ENCODE measurements at places on chromosomes 3 and 15.

DNA sequence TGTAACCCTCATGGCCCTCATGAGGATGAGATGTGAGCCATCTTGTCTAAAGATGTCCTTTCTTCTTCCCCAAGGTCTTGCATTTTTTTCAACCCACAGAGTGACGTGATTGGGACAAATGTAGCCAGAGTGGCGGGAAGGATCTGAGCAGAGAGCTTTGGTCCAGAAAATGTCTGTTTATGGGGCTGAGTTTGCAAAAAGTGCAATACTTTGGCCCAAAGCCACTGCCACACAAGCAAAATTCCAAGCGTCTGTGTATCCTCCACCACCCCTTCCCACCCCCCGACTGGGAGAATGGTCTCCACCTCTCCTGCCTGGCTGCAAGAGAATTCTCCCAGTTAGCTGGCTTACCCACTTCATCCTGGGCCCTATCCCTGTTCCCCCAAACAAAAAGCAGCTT, 246.9 kb upstream of the LRIG1 start:
- no peak for DNase-seq

DNA sequence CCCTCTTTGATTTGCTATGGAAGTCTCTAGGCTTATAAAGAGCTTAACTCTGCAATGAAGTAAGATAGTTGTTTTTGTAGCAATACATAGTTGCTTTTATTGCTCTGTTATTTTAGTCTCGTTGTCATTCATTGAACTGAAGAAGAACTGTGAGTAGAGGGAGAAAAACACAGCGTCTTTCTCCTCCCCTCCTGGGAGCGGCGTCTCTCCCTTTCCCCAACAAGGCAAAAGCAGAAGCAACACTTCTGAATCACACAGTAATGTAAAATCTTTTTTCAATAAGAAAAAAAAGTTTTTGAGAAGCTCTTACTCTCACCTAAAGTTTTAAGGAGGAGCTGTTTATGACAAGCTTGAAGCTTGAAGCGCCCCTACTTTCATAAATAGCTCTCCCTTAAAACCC, 119.3 kb upstream of the SLC7A14 start:
- DNase-seq, result no peak

DNA sequence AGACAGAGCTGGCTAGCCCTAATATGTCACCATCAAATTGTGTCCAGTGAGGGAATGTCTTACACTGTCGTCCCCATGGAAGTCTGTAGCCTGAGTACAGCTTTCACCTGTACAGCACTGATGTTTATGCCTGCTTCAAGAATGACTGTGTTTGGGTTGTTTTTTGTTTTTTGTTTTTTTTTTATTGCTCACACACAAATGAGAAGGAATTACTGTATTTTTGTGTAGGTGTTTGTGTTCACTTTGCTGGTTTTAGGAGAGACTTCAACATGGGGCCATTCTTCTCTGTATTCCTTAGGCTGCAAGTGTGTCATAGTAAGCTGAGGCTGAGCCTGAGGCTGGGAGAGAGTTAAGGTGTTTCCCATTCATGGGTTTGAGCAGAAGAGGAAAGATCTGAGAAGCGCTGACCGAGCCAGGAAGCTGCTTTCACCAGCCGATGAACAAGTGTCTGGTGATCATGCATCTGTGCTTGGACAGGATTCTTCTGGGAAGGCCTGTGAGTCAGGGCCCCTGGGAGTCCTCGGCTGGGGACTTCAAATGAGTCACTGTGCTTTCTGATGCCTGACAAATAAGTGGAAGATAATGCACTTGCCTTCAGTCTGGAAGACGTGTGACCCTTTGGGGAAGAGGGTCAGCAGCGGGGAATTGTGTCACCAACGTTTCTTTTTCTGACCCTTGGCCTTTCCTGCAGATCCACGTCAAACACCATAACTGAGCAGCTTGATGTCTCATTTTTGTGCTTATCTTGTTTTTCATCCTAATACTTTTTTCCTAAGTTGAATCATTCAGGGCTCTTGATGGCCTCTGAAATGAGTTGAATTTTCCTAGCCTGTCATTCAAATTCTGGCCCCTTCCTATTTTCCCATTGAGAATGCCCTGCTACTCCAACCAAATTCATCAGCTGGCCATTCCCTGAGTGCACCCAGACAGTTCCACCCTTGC, 36.7 kb upstream of the ZBTB38 start:
- peak; percentile 91 for DNase-seq

DNA sequence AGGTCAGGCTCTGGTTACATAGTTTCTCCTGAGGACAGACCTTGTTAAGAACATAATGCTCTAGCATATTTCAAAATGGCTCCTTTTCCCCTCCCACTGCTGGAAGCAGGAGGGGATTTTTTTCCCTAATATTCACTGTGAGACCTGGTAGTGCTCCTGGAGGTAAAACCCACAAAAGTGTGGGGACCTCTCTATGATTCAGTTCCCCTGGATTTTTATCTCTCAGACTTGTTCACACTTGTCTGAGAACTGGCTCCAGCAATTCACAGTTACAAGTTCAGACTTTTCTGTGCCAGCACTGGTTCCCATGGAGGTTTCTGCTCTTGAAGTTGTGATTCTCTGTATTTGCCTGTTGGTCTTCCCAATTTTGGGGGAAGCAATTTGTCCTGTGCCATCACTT, 36.3 kb upstream of the PCOLCE2 start:
- no peak for DNase-seq

GRCh38 chr3:60754617-60755016, 496.6 kb downstream of the FHIT start:
- no peak for DNase-seq

DNA sequence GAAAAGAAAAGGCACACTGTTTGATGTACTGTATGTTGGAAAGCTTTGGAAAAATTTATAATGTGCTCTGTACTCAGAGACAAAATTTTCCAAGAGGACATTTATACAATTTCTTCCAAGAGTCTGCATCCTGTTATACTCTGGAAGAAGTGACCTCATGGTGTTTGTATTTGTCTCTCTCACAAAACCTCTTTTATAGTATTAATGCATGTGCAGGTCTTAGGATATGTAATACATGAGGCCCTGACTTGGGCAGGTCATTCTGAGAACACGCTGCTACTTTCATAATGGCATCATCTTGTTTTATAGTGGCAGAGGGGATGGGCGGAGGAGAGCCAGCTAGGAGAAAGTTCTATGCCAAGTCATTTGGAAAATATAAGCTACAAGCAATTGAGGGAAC, 72.0 kb upstream of the P3H2 start:
- no peak for DNase-seq

DNA sequence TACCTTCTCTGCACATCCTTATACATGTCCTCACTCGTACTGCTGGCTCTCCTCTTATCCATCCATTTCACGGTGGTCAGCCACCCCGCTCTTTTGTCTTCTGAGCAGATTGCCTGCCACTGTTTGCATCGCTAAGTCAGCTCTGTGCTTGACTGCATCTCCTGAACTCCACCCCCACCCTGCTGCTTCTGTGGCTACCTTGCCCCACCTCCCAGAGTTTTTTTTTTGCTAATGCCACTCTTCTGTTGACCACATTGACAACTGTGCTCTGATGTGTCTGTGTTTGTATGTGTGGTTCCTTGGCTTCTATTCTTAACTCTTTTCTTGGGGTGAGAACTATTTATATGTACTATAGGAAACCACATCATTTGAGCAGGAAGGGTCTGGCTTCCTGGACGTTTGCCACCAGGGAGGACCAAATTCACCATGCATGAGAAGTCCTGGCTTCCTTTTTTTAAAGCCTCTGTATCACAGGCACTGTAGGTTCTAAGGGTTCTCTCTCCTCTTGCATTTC, 12.8 kb upstream of the MTMR10 start:
- DNase-seq, result no peak

DNA sequence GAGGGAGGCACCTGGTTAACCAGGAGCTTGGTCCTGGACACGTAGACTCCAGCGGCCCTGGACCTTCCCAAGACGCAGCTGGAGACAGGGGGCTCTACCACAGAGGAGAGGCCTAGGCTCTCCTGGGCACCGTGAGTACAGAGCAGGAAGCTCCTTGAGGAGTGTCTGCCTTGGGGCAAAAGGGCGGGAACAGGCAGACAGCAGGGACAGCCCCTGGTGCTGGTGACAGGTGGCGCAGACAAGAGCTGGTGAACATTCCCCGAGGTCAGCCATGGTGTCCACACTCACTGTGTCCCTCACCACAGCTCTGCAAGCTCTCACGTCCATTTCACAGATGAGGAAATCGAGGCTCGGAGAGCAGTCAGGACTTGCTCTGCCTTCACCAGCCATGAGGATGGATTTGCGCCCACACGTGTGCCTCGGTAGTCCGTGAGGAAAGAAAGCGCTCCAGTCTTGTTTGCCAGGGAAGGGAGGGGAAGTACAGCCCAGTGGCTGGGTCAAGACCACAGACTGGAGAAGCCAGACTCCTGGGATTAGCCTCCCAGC, 2.6 kb upstream of the PLXNA1 start:
- no peak for DNase-seq

DNA sequence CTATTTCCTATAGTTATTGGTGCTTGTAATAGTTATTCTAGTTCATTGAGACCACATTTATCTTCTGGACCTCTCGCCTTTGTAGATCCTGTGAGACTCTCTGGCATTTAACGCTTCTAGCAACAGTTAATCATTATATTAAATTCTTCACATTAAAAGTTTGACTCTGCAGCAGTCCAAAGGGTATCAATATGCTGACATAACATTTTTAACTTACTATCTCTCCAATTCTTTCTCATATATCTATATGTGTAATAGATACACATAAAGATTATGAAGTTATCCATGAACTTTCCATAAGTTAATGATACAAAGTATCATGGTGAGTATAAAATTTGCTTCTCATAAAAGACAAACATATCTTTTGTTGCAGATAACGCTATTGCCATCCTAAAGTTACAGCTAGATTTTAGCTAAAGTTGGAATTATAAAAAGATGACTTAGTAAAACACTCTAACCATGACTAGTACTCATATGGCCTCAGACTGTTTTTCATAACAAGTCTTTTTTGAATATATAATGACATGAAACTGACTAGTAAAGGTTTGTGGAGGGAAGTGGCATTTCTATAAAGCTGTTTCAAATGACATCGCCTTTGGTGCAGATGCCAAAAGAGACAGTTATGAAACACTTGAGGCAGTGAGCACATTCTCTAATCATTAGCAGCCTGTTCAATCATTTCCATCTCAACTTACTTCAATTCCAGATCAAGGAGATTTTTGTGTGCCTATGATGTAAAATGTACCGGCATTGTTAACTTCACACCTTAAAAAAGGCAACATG, 379.3 kb upstream of the CBLB start:
- no peak for DNase-seq

GRCh38 chr3:172065527-172065926, 26.1 kb downstream of the FNDC3B start:
- peak; percentile 16 for DNase-seq

GRCh38 chr15:92140796-92141195, 252.9 kb upstream of the ST8SIA2 start:
- DNase-seq, result no peak

GRCh38 chr15:38424101-38424552, 29.8 kb upstream of the FAM98B start:
- no peak for DNase-seq

DNA sequence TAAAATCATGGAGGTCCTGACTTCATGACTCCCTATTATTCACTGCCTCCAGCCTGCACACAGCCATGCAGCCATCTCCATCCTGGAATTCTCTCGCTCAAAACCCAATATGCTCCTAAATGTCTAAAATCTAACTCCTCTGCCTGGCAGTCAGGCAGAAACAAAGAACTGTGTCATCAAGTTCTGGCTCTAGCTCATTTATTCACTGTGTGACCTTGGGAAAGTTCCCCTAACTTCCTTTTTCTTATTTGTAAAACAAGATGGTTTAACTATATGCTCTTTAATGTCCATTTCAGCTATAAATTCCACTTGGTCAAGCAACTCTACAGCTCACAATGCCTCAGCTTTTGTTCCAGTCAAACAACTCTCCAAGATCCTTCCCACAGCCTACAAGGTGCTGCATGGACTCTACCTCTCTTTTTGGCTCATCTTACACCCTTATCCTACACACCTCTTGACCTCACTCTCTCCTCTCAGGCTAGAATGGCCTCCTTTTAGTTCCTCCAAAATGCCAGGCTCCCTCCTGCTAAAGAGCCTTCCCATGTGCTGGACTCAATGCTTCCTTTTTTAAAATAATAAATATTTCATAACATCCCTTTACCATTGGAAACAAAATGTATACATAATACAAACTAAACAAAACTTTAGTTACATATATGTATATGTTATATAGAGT, 16.4 kb downstream of the PIK3CB start:
- no peak for DNase-seq

- no peak for DNase-seq
Observed at GRCh38 chr3:101255441-101255840, 64.9 kb downstream of the IMPG2 start.

DNA sequence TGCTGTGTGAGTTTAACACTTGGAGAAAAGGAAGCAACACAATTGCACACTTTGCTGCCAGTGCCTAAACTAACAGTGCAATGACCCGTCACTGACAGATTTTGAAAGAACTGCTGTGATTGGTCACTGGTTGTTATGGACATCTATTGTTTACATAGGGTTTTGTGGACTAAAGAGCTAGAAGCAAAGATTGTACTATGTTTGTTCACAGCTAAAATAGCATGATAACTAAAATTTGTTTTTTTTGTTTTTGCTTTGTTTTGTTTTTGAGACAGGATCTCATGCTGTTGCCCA, 112.4 kb upstream of the GOLGA8J start:
- DNase-seq, result no peak

DNA sequence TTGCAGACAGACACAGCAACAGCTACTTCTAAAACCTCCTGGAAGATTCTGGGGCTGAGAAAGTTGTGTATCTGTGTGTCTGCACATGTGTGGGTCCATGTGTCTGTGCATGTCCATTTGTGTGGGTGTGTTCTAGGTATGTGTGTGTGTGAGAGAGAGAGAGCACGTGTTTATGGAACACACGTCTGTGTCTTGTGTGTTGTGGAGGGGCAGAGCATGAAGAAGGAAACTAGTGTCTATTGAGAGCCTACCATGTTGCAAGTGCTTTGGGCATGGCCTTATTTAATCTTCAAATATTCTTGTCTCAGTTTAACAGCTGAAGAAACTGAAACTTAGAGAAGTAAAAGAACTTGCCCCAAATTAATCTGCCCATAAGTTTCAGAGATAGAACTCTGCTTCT, 327.5 kb downstream of the UACA start:
- no peak for DNase-seq

DNA sequence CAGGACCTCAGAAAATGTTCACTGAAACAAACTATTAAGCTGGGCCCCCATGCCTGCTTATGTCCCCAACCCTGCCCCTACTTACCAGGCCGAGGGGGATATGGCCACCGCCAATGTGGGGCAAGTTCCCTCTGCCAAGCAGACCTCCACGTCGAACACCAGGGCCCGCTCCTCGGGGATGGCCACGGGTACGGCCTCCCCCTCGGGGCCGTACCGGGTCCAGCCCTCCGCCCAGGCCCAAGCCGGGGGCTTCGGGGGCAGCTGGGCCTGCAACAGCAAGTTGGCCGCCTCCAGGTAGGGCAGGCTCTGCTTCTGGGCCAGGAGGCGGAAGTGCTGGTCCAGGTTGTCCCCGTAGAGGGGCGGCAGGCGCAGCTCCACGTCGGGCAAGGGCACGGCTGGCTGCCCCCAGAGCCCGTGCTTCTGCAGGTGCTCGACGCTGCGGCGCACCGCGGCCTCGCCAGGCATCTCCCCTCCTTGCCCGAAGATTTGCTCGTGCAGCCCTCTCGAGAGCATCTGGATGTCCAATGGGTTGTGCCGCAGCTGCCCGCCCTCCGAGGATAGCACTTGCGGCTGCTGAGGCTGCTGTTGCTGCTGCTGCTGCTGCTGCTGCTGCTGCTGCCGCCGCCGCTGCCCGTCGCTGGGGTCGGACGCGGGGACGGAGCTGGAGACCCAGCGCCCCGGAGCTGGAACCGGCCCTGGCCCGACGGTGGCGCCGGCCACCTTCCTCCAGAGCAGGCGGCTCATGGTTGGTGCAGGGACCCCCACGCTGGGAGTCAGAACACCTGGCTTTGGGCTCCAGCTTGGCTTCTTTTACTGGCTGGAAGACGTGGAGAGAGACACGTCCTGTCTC, 1.4 kb downstream of the POLG start:
- no peak for DNase-seq

Measured in amniotic stem cell (primary cell).